Stimulated activated CD8-positive, alpha-beta memory T cell treated with anti-CD3 and anti-CD28 coated beads, Interleukin-7, amount 100 ng/mL, for 24 hours (primary cell): ENCODE measurements at places on chromosomes 13 and 19.

DNA sequence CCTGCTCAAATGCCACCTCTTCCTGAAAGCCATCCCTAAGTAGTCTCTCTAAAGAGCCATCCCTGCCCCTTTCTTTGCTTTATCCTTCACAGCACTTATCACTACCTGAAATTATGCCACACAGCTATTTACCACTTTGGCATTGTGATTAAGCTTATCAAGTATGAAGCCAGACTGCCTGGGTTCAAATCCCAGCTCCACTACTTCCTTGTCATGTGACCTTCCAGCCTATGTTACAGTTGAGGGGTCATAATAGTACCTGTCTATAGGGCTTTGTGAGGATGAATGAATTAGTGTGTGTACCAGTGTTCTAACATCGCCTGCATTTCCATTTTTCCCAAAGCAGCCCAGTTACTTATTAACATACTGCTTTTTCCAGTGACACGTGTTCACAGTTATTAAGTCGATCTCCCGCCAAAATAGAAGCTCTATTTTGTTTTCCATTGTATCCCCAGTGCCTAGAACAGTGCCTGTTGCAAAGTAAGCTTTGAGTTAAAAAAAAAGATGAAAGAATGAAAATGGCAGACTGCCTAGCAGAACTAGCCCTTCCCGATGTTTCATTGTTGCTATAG lies 32.8 kb downstream of the ZSWIM9 start:
- DNase-seq, result no peak

DNA sequence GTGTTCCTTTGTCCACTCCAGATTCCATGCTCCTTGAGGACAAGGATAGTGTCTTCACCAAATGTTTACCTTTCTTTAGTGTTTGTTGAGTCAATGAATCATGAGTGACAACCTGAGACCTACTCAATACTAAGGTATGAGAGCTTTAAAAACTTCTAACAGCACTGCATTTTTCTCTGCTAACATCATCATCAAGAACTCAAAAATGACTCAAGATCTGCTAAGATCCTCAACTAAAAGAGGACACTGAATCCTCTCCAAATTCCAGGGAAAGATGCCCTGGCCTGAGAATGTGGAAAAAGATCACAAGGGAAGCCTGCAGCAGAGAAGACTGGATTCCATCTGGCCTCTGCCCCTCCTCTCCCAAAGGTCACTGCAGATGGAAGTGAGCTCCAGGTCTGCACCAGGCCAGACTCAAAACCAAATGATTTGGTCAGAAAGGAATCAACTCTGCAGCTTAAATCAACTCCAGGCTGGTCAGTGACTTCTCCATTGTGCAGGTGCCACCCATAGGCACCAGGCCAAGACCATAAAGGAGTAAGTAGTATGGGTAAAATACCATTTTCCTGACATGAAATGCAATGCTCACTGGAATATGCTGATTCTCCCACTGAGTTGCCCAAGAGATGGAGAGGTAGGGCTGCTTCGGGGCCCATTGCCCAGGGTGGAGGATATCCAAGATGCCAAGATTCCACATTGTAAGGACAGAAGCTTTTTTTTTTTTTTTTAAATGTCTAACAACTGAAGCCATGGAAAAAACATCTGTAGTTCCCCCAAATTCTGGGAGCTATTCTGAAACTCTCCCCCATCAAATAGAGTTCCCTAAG lies 89.5 kb upstream of the DOCK9 start:
- no peak for DNase-seq

DNA sequence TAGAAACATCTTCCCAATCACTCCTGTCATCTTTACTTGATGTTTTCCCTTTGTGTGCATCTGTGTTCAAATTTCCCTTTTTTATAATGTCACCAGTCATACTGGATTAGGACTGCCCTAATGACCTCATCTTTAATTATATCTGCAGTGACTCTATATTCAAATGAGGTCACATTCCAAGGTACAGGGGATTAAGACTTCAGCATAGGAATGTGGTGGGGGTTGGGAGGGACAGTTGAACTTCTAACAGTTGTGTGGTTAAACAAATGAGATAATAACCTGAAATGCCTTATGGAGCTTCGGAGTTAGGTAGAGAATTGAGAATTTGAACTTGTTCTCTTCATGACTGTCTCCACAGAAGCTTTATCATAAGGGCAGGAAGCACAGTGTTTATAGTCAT lies 23.0 kb downstream of the PAN3 start:
- DNase-seq, result no peak

DNA sequence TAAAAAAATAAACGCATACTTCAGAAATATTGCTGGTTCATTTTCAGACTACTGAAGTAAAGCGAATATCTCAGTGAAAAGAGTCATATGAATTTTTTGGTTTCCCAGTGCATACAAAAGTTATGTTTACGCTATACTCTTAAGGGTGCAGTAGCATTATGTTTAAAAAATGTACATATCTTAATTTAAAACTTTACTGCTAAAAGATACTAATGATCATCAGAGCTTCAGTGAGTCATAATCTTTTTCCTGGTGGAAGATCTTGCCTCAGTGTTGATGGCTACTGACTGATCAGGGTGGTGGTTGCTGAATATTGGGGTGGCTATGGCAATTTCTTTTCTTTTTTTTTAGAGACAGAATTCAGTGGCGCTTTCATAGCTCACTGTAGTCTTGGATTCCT lies 48.9 kb downstream of the NDFIP2 start:
- no peak for DNase-seq

GRCh38 chr13:95948656-95949055 lies 104.5 kb downstream of the UGGT2 start:
- DNase-seq, result no peak

DNA sequence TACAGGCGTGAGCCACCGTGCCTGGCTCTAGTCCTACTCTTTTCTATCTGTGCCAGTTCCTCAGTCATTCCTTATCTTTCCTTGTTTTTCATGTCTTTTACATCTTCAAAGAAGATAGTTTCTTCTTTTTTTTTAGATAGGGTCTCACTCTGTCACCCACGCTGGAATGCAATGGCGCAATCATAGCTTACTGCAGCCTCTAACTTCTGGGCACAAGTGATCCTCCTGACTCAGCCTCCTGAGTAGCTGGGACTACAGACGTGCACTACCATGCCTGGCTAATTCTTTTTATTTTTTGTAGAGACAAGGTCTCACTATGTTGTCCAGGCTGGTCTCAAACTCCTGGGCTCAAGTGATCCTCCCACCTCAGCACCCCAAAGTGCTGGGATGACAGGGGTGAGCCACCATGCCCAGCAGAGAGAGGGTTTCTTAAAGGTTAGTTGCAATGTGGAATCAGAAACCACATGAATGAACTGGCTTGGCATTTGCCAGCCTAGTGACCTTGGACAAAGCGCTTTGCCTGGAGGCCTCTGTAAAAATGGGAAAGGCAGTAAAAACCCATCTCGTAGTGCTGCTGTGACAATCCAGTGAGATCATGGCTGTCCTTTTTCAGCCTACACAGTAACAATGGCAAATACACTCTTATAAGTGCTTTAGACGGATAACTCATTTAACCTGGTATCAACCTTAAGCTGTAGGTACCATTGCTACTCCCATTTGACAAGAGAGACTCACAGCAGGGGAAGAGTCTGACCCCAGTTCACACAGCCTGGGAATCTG lies 3.9 kb downstream of the ACP7 start:
- DNase-seq, result no peak

GRCh38 chr19:31418055-31418454 lies 68.8 kb upstream of the TSHZ3 start:
- DNase-seq, result no peak

GRCh38 chr13:71801165-71801760 lies 65.7 kb downstream of the DACH1 start:
- DNase-seq, result no peak

GRCh38 chr19:48451624-48452023 lies 3.8 kb upstream of the KCNJ14 start:
- no peak for DNase-seq

GRCh38 chr13:113835461-113836270 lies 28.2 kb downstream of the GAS6 start:
- DNase-seq, result no peak

- DNase-seq, result peak; percentile 46
These were observed 3.0 kb downstream of the HPN start for GRCh38 chr19:35044317-35045117.

DNA sequence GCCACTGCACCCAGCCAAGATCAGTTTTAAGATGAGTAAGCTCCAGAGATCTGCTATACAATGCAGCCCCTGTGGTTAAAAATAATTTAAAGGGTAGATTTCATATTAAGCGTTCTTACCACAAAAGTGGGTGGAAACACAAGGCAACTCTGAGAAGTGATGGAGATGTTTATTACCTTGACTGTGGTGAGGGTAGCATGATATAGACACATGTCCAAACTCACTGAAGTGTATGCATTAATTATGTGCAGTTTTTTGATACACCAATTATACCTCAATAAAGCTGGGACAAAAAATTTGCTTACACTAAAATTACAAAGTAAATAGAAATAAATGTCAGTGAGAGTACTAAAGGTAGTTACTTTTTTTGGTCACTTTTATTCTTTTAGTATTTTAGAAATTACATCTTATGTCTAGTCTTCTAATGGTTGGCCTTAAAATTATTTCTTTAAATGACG lies 696.5 kb downstream of the UQCRFS1 start:
- no peak for DNase-seq

- DNase-seq, result peak; percentile 68
These were observed 8.4 kb upstream of the BCAM start for GRCh38 chr19:44800461-44800860.

DNA sequence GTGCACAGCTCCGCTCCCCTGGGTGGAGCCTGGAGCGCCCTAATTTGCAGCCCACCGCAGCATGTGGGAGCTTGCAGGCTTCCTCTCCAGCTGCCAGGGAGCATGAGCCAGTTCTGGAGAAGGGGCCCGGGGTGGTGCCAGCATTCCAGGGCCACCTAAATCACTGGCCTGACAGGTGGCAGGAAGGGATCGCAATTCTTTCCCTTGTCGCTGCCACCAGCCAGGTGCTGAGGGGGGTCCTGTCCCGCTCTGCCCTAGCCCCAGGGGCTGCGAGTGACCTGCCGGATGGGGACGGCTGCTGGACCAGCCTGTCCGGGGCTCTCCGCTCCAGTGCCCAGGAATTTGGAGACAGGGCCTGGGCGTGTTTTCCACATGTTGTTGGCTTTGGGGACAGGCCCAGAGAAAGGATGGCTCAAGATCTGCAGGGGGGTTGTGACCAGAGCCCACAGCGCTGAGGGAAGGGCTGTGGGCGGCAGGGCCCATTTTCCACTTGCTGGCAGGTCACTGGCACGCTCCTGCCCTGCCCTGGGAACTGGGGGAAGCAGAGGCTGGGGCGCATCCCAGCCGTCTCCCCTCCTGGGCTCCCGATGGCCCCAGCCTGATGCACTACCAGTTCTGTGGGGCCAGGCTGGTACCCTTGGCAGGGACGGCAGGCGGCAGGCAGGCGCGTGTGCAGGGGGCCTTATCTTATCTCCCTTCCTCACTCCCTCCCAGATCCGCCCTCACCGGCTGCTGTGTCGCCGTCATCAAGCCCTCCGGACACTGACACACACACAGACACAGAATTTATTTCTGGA lies 9.5 kb downstream of the NDUFA11 start:
- DNase-seq, result no peak

GRCh38 chr19:21047716-21048115 lies 27.3 kb downstream of the ZNF430 start:
- DNase-seq, result no peak

DNA sequence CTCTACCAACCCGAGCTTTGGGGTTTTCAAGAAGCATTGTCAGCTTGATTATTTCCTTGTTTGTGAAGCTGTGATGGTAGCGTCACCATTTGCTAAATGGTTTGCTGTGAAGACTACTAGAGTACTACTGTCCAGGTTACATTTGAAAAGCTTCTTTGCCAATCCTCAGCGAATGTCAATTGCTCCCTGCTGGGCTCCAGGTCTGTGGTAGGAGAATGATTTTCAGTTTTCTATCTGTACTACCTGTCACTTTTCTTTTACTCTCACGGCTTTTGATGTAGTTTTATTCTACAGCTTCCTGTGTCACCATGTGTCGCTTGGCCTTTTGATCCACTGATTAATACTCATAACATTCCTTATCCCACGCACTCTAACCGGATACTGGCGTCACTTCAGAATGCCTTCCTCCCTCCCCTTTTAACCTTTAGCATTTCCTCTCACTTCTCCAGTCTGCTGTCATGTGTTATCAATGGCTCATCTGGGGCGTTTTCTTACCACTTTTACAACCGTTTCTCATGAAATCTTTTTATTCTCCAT lies 7.5 kb upstream of the GPR183 start:
- DNase-seq, result no peak

GRCh38 chr19:902093-902370 lies 8.7 kb downstream of the RNU6-9 start:
- DNase-seq, result no peak

GRCh38 chr13:67318398-67318797 lies 88.3 kb upstream of the PCDH9 start:
- no peak for DNase-seq

GRCh38 chr13:26964278-26965250 lies 204.0 kb upstream of the GPR12 start:
- no peak for DNase-seq

DNA sequence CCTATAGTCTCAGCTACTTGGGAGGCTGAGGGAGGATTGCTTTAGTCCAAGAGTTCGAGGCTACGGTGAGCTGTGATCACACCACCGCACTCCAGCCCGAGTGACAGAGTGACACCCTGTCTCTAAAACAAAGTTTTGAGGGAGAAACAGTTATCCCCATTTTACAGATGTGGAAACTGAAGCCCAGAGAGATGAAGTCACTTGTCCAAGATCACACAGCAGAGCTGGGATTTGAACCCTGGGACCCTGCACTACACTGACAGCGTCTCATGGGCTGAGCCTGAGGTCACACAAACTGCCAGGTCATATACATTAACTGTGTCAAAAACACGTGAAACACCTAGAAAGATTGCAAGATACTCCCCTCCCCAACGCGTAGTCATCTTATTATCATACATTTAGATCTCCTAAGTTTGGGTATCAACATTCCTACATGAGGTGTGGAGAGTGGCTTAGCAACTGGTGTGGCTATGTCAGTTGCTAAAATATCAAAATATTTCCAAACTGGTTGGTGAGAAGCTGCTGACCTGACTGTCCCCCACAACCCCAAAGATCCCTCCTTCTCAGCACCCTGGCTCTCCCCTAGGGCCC lies 8.2 kb downstream of the FCGBP start:
- DNase-seq, result no peak

GRCh38 chr13:50693727-50694126 lies 149.8 kb downstream of the DLEU7 start:
- DNase-seq, result no peak

DNA sequence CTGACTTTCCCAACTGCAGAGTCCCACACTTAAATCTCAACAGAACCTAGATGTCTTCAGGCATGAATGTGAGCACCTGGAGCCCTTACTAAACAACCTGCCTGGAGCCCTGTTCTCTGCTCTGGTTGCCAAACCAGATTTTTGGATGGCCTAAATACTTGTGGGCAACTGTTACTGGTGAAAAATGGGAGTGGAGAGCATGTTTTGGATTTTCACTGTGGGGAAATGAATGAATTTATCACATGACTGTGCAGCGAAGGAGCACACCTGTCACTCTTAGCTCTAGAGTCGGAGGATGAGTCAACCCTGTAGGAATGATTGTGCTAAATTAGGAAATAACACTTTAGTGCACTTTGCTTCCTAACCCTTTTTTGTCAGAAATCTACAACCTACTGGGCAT lies 30.3 kb downstream of the SHISA2 start:
- DNase-seq, result no peak

- DNase-seq, result no peak
These were observed 1.3 kb downstream of the AP2A1 start for GRCh38 chr19:49767967-49768581.

- no peak for DNase-seq
These were observed 1078.6 kb downstream of the UQCRFS1 start for GRCh38 chr19:28134311-28134710.
